Activated CD8-positive, alpha-beta memory T cell treated with anti-CD3 and anti-CD28 coated beads for 1 hour (primary cell): ENCODE measurements at places on chromosomes 7 and 10.

- DNase-seq: no peak
These were observed 39.8 kb upstream of the LANCL2 start for GRCh38 chr7:55325371-55325792.

- DNase-seq: no peak
These were observed 19.3 kb downstream of the MYO1G start for GRCh38 chr7:44959433-44959951.

DNA sequence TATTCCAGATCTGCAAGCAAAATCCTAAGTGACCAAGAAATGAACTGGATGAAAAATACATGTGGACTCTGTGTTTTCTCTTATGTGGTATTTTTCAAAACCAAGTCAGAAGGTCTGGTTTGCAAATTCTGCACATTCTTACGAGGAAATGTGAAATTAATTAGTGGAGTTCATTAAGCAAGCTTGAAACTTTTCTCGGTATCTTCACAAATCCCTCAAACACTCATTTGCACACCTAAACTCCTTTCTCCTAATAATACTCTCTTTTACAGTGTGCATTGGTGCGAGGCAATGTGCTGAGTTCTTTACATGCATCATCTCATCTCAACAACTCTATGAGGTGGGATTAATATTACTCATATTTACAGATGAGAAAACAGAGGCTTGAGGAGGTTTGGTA, 82.1 kb downstream of the MTERF1 start:
- no peak for DNase-seq

GRCh38 chr7:113109718-113110117, 8.6 kb downstream of the SMIM30 start:
- DNase-seq: no peak

- no peak for DNase-seq
These were observed 220.6 kb downstream of the CCDC3 start for GRCh38 chr10:12780634-12781601.

DNA sequence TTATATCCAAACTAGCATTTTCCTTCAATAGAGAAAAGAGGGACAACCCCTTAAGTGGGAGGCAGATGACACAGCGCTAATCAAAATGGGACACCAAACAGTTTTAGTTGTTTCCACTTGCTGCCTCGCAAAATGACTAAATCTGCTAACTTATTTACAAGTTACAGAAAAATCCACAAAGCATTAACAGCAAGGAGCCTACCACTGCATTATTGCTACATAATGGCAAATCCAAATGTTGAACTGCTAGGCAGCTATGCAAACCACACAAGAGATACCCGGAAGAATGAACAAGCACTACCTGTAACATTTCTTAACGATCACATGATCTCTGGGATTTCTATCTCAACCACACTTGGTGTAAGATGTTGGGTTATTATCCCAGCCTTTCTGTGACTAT, 96.7 kb downstream of the SFMBT2 start:
- no peak for DNase-seq

GRCh38 chr7:38704041-38704547, 72.9 kb upstream of the AMPH start:
- no peak for DNase-seq

DNA sequence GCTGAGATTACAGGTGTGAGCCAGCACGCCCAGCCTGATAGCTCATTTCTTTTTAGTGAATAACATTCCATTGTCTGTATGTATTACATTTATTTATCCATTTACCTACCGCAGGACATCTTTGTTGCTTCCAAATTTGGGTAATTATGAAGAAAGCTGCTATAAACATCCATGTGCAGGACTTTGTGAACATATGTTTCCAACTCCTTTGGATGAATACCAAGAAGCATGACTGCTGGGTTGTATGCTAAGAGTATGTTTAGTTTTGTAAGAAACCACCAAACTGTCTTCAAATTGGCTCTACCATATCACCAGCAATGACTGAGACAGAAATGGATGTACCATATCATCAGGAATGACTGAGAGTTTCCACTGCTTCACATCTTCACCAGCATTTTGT, 200.2 kb upstream of the TMEM196 start:
- no peak for DNase-seq

DNA sequence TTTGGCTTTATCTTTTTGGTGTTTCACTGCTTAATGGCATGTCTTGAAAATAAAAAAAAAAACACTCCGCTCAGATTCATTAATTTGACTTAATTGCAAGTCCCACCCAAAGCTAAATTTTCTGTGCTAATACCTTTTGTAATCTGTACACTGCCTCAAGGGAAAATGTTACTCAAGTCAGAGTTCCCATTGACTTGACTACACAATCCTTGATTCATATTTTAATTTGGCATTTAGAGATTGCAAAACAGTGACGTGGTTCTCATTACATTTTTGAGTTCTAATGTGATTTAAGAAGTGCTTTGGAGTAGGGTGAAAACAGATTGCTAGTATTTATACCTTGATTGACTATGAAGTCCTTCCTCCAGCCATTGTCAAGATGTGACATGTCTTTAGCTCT, 21.3 kb upstream of the LIPM start:
- DNase-seq: no peak

GRCh38 chr10:59577984-59578383, 131.7 kb downstream of the SLC16A9 start:
- DNase-seq: no peak

GRCh38 chr10:91343010-91343409, 67.1 kb upstream of the HECTD2 start:
- no peak for DNase-seq

DNA sequence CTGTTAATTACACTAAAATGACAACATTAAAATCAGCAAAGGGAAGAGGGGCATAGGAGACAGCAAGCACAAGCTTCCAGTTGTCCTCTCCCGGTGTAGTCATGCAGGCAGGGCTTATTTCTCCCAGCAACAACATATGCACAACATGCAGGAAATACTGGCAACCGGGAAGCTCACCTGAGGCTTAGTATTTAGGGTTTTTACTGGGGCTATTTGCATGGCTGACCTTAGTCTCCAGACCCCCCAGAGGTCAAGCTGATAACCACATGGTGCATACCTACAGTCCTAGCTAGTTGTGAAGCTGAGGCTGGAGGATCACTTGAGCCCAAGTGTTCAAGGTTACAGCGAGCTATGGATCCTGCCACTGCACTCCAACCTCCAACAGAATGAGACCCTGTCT, 12.8 kb upstream of the JMJD1C start:
- no peak for DNase-seq

GRCh38 chr10:35492386-35493195, 112.5 kb upstream of the GJD4 start:
- no peak for DNase-seq

DNA sequence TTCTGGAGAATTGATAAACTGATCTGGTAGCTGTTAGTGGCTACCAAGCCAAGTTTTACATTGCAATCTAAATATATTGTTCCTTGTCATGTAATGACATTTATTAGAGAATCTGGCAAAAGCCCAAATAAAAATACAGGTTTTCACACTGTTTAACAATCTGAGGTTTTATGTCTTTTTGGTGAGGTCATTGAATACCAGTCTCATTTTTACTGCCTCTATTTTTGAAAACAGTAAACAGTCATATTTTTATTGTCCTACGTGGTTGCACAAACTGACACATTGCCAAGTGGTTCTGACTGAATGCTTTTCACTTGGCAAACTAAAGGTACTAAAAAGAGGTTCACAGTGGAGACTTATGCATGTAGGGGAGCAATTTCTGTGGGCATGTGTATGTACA, 157.5 kb downstream of the PRKG1 start:
- no peak for DNase-seq

- no peak for DNase-seq
These were observed 93.9 kb upstream of the RET start for GRCh38 chr10:42982891-42983506.

- DNase-seq: no peak
These were observed 10.2 kb downstream of the NDST2 start for GRCh38 chr10:73801253-73801590.

DNA sequence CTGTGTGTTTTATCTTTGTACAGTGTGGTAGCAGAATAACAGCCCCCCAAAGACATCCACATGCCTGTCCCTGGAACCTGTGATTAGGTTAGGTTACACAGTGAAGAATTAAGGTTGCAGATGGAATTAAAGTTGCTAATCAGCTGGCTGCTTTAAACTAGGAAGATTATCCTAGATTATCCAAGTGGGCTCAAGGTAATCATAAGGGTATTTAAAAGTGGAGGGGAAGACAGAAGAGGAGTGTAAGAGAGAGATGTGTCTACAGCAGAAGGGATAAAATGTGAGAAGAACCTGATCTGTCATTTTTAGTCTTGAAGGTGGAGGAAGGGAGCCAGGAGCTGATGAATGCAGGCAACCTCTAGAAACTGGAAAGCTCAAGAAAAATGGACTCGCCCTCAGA, 117.6 kb downstream of the ARHGAP22 start:
- DNase-seq: no peak

DNA sequence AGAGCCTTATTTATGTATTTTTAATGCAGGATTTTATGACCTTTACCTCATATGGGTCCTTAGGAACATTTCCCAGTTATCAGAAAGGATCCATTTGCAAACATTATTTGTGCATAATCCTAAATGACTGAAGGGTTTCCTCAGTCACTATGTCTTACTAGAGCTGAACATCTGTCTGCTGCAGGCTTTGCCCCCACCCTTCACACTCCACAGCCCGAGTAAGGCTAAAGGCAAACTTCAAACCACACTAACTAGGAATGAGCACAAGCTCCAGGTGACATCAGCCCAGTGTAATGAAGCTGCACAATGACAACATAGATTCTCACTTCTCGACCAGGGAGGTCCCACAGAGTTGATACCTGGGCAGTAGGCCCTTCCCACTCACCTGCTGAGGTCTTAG, 491.3 kb upstream of the MKI67 start:
- DNase-seq: no peak

DNA sequence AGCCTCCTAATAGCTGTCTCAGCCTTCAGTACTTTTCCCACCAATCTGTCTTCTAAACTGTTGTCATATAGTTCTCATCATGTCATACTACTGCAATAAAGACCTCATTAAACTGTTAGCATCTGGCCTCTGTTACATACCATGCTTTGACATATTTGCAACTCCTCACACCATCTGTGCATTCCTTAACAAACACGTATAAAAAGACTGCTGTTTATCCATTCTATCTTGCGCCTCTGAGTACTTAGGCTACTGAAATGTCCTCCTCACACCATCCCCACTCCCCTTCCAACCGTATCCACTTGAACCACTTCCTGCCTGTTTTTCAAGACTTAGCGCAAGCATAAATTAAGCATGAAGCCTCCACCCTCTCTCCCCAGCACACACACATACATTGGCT, 41.6 kb downstream of the SLC16A9 start:
- no peak for DNase-seq

- DNase-seq: no peak
These were observed 22.6 kb downstream of the HSPA12A start for GRCh38 chr10:116719804-116720203.

DNA sequence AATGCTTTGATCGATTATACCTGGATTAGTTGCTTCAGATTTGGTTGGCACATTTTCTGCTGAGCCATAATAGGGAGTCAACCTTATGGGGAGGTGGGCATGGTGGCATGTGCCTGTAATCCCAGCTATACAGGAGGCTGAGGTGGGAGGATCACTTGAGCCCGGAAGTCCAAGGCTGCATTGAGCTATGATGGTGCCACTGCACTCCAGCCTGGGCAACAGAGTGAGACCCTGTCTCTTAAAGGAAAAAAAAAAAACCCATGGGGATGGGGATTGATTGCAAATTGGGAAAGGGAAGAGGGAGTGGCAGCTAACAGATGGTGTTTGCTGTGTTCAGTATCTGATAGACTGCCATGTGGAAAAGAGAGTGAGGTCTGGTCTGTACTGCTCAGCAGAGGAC, 11.1 kb downstream of the STK17A start:
- no peak for DNase-seq

DNA sequence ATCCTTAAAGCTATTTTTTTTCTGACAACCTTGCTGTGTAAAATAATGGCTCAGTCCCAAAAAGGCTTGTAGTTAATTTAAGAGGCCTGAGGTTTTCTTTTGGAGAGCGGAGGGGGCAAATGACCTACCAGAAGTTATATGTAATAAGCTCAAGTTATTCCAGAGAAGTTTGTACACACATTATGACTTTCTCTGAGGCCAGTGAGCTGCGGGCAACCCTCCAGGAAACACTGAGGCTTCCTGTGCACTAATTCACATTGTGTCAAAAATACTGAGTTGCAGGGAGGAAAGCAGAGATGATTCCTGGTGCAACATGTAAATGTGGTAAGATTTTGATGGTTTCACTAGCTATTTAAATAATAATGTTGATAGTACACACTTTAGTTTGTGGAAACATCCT, 188.6 kb downstream of the DIP2C start:
- no peak for DNase-seq

DNA sequence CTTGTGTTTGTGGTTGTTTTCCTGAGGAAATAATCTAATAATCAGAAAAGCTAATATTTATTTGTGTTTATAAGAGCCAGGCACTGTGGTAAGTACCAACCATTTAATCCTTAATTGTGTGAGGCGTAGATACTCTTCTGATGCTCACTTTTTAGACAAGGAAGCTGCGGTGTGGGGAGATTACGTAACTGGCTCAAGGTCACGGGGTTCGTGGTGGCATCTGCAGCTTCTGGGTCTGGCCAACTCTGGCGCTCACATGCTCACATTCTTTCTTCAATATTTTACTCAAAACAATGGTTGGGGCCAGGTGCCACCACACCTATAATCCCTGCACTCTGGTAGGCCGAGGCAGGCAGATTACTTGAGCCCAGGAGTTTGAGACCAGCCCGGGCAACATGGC, 77.6 kb downstream of the RALA start:
- DNase-seq: no peak

DNA sequence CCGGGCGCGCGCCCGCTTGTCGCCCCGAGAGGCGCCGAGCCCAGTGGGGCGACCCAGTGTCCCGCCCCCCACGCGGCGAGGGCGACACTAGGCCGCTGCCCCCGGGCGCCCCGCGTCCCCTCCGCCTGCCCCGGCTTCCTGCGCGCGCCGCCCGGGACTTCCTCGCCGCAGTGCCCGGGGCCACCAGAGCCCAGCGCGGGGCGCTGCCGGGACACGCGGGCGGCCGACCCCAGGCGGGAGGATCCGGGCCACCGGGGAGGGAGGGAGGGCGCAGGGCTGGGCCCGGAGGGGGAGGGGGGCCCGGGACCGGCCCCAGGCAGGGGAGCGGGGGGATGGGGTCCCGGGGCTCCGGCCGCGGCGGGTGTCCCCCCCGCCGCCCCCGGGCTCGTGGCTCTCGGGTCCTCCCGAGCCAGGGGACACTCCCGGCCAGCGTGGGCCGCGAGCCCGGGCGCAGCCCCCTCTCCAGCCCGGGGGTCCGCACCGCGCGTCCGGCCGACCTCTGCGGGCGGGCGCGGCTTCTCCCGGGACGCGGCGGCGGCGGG, 435 bp upstream of the PWWP2B start:
- peak; percentile 55 for DNase-seq

GRCh38 chr7:136617176-136617575, 251.3 kb upstream of the CHRM2 start:
- no peak for DNase-seq

- no peak for DNase-seq
These were observed 208.8 kb upstream of the IGFBP3 start for GRCh38 chr7:46129831-46130230.

DNA sequence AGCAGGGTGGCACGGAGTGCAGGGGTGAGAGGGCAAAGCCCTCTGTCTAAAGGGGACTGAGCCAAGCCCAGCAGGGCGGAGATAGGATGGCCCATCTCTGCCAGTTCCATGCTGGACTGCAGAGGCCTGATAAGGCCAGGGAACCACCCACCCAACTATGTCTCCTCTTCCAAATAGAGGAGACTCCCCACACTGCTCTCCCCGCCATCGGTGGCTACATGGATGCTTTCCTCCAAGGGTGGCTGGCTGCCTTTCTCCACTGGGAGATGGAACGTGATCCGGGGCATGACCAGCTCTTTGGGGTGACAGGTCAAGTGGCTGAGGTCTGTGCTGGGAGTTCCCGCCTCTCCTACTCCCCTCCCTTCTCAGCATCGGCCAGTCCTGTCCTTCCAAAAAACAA, 58.1 kb upstream of the MXI1 start:
- no peak for DNase-seq
